ENCODE measurements at places on chromosomes 16 and 17.

GRCh38 chr17:60244656-60245055 lies 94.9 kb downstream of the CA4 start:
- no peak for DNase-seq

GRCh38 chr17:1639549-1640180 lies 5.9 kb downstream of the SCARF1 start:
- no peak for DNase-seq

GRCh38 chr16:53789137-53789536 lies 85.2 kb downstream of the FTO start:
- no peak for DNase-seq

- no peak for DNase-seq
These were observed 97.2 kb downstream of the ZNF18 start for GRCh38 chr17:11900041-11900476.

DNA sequence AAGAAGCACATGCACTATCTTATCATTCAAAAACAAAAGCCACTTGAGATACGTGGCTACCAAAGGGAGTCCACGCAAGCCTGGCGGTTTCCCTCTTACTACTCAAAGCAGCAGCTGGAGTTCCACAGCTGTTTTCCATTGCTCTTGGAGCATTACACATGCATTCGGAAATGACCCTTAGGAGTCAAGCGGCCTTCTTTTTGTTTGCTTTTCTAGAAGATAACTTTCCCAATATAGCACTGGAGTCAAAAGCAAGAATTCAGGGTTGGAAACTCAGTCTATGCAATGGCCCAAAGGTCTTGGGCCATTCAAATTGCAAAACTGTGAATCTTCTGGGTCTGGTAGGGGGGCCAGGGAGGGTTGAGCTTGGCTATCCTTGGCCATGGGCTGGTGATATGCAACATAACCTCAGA lies 97.8 kb upstream of the MAF start:
- no peak for DNase-seq

DNA sequence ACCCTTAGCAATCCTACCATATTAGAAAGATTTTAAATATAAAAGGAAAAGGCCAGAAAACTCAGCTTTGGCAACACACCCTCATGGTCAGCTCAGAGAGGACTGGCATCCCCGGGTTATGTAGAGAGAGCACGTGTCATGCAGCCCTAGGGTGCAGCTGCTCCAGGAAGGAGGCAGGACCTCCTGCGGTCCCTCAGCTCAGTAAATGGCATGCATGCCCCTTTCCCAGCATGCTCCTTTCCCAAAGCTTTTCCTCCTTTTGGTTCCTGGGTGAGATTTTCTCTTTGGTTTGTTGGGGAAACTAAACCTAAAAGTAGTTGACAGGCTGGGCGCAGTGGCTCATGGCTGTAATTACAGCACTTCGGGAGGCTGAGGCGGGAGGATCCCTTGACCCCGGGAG lies 3.9 kb downstream of the GAN start:
- DNase-seq: no peak

- DNase-seq: no peak
These were observed 635 bp upstream of the SP2 start for GRCh38 chr17:47895347-47895855.

DNA sequence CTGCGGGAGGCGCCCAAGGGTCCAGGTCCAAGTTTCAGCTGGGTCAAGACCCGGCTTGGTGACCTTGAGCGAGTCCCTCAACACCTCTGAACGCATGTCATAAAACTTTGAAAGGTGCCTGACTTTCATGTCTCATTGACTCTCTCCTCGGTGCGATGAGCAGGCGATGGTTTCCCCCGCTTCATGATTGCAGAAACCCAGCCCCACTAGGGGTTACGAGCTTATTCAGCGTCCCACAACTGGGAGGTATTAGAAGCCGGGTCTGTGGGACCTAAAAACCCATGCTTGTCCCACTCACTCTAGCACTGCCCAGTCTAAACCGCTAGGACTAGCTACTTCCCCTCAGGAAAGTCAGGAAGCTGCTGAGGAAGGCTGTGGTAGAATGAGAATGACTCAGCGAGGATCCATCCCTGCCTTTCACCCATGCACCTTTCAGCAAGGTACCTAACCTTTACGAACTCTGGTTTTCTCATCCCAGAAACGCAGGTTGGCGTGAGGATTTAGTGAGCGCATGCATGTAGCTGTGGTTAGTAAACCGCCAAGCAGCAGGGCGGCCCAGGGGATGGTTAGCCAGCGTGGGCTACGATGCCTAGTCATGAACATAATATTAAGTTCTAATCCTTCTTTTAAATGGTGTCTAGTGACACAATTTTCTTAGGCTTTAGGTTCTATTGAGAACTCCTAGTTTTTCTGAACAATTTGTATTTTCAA lies 26.2 kb upstream of the RFFL start:
- DNase-seq: no peak

DNA sequence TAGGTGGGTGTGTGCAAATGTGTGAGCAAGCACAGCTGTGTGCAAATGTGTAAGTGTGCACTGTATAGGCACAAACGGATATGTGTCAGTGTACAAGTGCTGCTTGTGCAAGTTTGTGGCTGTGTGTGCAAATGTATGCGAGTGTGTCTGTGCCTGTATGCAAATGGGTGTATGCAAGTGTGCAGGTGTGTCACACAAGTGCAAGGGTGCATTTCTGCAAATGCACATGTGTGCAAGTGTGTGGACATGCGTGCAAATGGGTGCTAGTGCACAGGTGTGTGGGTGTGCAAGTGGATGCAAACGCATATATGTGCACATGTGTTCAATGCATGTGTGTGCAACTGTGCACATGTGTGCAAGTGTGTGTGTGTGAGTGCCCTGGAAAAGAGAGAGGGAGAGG lies 76.5 kb upstream of the TNRC6C start:
- no peak for DNase-seq

DNA sequence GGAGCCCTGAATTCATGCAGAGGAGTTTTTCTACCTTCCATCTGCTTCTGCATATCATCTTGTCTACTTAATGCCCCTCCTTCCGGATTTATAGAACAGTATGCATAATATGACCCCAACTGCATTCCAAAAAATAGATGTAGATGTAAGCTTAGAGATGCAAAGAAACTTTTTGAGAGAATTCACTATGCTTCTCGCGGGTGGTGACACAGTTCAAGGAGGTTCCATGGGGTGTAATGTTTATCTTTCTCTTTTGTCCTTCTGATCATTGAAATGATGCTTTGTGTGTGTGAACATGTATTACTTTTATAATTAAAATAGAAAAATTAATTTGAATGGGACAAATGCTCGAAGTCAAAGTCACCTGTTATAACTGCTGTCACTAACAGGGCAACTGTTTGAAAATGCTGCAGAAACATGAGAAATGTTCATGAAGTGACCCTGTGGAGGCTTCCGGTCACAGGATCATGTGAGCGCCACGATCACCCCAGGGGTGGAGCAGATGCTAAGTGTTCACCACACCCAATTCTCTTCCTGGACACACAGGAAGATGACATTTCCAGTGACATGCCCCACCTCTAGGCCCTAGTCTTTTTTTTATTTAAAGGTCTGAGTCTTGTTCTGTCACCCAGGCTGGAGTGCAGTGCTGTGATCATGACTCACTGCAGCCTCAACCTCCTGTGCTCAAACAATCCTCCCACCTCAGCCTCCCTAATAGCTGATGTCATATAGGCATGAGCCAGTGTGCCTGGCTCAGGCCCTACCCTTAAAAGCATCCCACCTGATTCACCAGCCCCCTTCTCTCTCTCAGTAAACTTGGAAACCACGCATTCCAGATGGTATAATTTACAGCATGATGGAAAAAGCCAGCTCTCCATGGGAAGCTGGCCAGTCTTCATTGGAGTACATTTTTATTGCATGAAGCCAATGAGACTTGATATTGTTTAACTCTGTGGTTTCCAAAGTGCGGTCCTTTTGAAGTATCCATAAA lies 21.0 kb upstream of the AGRP start:
- DNase-seq: no peak

- DNase-seq: no peak
These were observed 13.0 kb downstream of the CETP start for GRCh38 chr16:56974549-56975300.

GRCh38 chr16:12157517-12158093 lies 181.1 kb downstream of the SNX29 start:
- no peak for DNase-seq

DNA sequence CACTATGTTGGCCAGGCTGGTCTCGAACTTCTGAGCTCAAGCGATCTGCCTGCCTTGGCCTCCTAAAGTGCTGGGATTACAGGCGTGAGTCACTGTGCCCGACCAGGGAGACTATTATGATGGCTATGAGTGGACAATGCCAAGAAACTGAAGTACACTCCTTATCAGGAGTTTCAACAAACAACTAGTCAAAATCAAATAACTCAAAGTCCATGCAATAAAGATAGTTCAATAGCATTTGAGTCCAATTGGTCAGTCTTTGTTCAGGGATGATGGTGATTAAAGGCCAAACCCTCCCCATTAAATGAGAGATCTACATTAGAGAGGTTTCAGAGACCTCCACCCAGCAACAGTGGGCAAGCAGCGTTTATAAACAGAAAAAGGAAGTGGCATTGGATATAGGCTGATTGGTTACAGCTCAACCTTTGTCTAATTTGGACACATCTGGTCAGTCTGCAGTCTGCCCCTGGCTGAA lies 8.0 kb downstream of the CHST5 start:
- DNase-seq: no peak

- DNase-seq: peak; percentile 74
These were observed at the start of gene SLFN5 for GRCh38 chr17:35242805-35243560. Gene SLFN5 (plus strand): TSS chr17:35243072. CDS start chr17:35258691, 15,619 bp downstream.

DNA sequence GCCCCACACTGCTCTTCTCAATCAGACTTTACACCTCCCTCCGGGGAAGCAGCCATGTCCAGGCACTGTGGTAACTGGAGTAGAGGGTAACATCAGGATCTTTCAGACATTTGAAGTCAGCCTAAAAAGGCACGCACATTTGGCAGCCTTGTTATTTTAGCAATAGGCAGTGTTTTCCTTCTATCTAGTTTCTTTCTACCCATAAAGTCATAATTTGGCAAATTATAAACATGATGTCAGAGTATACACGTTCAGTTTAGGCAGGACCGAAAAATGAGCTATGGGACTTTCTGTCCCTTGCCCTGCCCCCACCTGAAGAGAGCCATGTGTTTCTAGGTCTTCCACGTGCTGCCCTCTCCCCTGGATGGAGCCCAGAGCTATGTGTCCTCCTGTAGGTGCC lies 21.1 kb downstream of the NARF start:
- DNase-seq: no peak

DNA sequence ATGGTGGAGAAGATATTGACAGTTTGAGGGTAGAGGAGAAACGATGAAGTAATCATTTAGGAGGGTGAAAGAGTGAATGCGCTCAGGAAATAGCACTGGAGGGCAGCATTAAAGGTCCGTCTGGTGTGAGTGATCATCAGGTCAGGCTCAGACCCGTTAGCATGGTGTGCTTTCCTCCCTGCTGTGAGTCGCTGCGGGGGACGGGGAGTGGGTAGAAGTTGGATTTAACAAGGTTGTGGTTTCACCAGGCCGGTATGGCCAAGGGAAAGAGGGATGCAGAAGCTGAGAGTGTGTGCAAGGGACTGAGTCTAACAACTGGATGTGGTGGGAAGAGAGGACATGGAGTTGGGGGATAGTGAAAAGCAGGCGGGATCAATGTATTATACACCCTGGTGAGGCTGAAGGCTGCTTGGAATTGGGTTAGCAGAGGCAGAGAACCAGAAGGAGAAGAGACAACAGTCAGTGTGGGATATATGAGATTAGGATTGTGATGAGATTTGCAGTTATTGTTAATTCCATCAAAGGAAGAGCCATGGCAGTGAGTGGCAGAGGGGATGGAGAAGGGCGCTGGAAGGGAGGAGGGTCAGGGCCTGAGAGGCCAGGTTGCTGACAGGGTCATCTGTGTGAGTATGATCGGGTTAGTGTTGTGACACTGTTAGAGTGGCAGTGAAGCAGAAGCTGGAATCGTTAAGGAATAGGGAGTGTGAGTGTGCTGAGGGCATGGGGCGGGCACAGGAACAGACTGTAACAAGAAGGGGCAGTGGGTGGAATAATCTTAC lies 59.0 kb upstream of the TBX2 start:
- no peak for DNase-seq

DNA sequence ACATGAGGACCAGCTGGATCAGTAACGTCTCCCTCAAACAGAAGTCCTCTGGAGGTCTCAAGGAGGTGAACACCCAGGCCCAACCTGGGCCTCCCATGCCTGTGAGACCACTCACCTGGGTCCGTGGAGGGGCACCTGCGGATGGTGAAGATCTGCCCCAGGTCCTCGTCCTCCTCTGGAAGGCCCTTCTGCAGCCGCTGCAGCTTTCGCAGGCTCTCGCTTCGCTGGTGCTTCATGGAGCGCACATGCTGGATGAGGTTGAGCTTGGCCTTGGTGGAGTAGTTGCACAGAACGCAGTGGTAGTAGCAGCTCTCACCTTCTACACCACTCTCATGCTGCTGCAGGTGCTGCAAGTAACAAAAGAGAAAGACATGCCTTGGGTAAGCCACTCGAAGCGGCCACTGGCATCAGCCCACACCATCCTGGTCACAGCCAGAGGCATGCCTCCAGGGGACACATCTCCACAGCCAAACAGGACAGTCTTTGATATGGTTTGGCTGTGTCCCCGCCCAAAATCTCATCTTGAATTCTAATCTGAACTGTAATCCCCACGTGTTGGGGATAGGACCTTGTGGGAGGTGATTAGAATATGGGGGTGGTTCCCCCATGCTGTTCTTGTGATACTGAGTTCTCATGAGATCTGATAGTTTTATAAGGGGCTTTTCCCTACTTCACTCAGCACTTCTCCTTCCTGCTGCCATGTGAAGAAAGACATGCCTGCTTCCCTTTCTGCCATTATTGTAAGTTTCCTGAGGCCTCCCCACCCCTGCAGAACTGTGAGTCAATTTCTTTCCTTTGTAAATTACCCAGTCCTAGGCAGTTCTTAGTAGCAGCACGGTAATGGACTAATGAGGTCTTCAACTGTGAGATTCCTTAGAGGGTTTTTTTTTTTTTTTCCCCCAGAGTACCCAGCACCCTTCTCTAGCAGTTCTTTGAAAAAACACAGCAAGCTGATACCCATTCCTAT lies 158.0 kb downstream of the ZFHX3 start:
- no peak for DNase-seq

DNA sequence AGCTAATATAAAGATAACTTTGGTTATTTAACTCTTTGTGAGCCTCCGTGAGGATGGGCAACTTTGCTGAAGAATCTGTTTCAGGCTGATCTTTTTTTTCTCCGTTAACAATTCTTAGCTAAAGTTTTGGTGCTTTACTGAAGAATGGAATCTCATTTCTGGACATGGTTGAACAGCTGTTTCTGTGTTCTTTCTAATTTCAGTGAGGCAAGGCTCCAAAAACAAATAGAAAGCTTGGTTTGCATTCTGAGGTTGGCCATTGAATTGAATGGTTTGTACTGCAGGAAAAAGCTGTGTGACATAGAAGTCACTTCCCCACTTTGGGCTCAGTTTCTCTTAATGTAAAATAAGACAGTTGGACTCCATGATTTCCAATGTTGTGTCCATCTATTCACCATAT lies 22.3 kb upstream of the HLF start:
- no peak for DNase-seq

Data from epithelial cell of prostate (primary cell).